NCI-H510A (cell line): ENCODE measurements at places on chromosomes 4 and X.

DNA sequence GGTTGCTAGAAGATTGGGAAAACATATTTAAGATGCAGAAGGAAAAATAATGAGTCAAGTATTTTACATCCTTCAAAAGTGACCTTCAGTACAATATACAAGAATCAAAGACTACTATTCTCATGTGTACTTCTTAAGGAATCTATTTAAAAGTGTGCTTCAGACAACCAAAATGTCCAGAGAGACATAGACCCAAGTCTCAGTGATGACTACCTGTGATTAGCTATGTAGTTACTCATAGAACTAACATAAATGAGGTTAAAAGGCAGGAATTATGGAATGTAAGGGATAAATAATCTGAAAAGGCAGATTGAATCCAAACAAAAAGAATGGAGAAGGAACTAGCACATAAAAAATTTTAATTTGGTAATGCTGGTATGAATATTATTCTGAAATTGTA lies 634.7 kb upstream of the FAM241A start:
- DNase-seq, result no peak

DNA sequence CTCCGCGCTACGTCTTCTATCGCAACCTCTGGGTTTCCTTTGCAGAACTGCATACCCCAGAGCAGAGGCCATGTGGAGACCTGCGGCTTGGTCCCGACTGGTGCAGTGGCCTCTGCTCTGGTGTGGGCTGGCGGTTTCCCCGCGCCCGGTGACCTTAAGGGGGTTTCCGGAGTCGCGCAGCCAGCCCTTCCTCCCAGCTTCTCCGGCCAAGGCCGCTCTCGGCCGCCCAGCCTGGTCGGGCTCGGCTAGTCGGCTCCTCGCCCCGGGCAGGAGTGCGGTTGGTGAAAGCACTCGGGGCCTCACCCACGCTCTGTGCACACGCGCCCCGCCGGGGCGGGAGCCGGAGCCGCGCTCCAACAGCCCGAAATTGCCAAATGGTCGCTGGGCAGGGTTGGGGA lies 84.9 kb downstream of the BCOR start:
- no peak for DNase-seq

GRCh38 chr4:100290585-100290984 lies 100.3 kb upstream of the DDIT4L start:
- no peak for DNase-seq

DNA sequence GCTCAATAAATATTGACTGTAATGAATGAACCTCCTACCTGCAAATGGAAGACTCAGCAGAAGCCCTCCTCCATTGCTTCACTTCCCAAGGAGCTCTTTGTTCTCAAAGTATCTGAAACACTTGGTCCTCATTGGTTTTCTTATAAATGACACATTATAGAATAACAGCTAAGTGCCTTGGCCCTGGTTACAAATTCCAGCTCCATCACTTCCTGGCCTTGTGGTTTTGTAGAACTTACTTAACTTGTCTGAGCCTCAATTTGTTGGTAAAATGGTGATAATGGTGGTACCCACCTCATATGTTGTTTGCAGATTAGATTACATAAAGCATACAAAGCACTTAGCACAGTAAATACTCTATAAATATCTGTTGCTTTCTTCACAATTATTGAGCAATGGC lies 25.2 kb upstream of the SMIM20 start:
- no peak for DNase-seq

DNA sequence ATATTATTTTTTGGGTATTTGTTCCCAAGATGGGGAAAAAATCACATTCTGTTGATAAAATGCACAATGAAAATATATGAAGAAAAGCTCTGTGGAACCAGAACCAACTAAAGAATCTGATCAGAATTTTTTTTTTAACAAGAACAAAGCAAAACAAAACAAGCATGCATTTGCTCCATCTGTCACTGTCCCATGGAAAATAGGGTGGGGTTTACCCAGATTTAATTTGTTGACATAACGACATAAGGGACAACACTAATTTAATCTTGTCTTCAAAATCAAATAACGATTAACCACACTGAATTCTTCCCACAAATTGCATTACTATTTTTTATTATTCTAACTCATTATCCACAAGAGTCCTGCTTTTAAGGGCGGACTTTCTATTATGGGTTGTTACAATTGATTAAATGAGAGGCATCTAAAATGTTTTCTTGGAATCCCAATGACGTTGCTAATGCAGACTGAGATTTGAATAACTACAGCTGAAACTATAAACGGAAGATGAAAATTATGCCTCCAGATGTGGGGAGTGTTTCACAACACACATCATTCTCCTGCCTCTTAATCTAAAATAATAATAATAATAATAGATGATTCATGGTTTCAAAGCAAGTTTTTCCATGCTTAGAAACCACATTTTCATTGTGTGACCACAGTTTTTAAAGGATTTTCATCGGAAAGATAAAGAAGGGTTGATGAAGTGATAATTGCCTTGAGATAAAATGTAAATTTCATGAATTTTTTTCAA lies 307.0 kb upstream of the CPEB2 start:
- DNase-seq, result no peak

DNA sequence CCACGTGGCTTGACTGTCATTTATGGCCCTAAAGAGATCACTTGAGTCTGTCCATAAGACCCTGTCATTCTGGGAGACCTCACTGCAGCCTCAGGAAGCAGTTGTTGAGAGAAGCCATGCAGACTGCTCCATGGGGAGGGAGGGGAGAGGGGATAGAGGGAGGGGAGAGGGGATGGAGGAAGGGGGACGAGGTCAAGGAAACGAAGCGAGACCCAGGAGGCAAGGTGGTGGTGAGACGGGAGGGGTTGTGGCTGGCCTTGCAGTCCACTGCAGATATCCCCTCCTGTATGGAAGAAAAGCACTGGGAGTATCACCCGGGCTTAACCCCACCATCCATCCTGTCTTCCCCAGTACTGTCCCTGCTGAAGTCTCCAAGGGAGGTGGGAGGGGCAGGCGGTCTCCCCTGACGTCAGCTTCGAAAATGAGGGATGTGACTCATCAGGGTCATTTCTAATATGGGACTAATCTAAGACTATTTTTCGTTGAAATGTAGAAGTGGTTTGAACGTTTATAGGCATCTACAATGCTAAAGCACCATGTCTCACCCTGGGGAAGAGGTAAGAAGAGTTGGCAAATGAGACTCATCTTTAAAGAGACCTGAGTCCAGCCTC lies 5.6 kb downstream of the TMEM255A start:
- no peak for DNase-seq

- DNase-seq, result no peak
Measured at GRCh38 chrX:153903238-153903980, 1.1 kb upstream of the AVPR2 start.

- no peak for DNase-seq
Measured at GRCh38 chr4:9594948-9595347, 150.7 kb downstream of the DEFB131A start.

- no peak for DNase-seq
Measured at GRCh38 chr4:59727745-59728144, 1472.4 kb upstream of the ADGRL3 start.

- DNase-seq, result no peak
Measured at GRCh38 chrX:8861908-8862307, 60.7 kb upstream of the FAM9A start.

- DNase-seq, result peak; percentile 1
Measured at GRCh38 chr4:41696763-41697162, 51.8 kb downstream of the PHOX2B start.

GRCh38 chr4:99417125-99417524 lies 18.0 kb downstream of the ADH7 start:
- no peak for DNase-seq

DNA sequence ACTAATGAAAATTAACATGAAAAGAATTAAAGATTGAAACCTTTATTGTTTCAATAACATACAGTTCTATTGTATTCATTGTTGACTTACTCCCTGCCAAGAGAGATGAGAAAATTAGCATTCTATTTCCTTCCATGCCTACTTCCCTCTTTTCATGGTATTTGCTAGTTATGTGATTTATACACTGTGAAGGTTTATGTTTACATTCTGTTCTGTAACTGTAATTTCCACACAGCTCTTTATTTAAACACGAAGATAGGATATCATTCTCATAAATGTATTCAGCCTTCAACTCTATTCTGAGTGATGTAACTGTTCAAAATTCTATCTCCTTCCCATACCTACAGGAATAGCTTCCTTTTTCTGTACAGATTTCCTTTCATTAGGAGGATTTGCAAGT lies 6.6 kb downstream of the CCDC110 start:
- no peak for DNase-seq

GRCh38 chr4:5619913-5620625 lies 88.3 kb downstream of the EVC2 start:
- DNase-seq, result no peak

DNA sequence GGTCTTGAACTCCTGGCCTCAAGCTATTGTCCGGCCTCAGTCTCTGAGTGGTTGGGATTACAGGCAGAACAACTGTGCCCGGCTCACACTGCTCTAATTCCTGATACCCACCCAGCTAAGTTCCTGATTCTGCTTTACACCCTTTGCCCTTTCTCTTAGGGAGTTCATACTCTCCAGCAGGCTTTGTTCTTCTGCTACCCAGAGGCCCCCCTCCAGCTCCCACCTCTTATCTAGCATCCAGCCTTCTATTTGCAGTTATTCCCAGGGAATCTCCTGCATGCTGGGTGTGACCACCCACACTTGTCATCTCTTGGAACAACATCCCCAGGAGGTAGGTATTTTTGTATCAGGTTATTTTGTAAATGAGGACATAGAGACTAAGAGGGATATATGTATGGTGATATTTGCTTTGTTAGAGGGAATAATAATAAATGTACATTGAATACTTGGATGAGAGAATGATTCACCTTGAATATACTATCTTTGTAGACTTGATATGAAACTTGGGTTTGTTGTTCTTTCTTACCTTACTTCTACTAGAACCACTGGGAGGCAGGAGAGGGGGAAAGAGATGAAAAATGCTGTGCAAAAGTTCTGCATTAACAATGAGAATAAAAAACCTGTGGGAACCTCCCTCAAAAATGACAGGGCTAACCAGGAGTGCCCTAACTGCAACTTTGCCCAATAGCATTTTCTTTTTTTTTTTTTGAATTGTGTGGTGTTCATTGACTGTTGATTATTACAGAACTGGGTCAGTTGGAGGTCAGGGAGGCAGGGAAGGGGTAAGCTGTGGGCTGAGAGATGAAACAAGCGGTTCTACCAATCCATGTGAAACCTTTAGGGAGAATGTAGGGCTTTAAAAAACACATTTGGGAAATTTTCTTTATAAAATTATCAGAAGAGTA lies 157.4 kb downstream of the SPRY1 start:
- DNase-seq, result no peak

DNA sequence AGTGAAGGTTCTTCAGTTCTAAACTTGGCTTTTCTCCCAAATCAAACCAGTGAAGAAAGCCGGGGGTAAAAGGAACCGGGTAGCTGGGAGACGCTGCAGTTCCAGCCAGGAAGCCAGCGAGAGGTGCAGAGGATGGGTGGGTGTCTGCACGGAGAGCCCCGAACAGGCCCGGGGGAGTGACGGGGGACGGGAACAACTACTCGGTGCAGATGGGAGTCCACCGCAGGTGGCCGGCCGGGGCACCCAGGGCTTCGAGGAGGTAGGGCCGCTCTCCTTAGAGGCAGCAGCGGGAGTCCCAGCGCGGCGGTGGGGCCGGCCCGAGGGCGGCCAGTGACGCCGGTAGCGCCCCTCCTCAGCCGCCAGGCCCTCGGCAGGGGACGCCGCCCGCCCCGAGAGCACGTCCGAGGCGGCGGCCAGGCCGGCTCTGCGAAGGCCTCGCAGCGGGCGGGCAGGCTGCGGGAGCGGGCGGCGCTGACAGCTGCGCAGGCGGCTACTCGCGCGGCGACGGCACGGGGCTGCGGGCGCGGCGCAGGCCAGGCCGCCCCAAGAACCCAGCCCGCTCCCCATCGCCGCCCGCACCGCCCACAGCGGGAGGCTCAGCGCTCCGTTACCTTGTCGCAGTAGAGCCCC lies 449 bp downstream of the FBXL5 start:
- no peak for DNase-seq

GRCh38 chr4:168604496-168605373 lies 107.9 kb downstream of the PALLD start:
- no peak for DNase-seq

DNA sequence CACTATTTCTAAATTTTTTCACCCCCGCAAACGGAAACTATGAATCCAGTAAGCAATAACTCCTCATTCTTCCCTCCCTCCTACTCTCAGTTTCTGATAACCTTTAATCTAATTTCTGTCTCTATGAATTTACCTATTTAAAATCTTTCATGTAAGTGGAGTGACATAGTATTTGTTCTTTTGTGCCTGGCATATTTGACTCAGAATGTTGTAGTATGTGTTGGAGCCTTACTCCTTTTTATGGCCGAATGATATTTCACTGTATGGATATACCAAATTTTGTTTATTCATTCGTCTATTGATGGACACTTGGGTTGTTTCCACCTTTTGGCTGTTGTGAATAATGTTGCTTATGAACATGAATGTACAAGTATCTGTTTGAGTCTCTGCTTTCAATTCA lies 61.1 kb upstream of the C1GALT1C1 start:
- DNase-seq, result no peak

GRCh38 chrX:2468261-2469195 lies 32.2 kb downstream of the DHRSX start:
- no peak for DNase-seq

DNA sequence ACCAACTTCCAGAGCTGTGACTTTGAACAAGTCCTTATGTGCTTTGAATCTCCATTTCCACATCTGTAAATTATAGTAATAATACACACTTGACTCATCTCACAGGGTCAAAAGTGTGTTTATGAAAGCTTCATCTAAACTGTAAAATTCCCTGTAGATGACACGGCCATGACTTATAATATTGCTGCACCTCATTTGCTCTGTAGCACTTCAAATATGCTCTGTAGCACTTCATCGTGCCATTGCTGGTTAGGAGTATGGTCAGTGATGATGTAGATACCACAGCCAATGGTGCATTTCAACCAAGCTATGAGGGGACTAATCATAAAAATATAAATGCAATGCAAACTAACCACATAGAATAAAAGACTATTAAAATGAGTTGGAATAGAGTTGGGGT lies 318.6 kb downstream of the ANK2 start:
- no peak for DNase-seq

GRCh38 chrX:39162322-39162735 lies 361.1 kb downstream of the MID1IP1 start:
- DNase-seq, result no peak

GRCh38 chrX:123809854-123810375 lies 49.9 kb upstream of the XIAP start:
- no peak for DNase-seq

- DNase-seq, result no peak
Measured at GRCh38 chrX:24184018-24184417, 34.5 kb downstream of the ZFX start.
